ENCODE measurements at places on chromosomes 4 and X.
A peak's percentile ranks its signal among the peaks of the same experiment; 100 is the strongest.

- DNase-seq, result no peak
These were observed 47.6 kb downstream of the FBXW7 start for GRCh38 chr4:152488246-152488645.

DNA sequence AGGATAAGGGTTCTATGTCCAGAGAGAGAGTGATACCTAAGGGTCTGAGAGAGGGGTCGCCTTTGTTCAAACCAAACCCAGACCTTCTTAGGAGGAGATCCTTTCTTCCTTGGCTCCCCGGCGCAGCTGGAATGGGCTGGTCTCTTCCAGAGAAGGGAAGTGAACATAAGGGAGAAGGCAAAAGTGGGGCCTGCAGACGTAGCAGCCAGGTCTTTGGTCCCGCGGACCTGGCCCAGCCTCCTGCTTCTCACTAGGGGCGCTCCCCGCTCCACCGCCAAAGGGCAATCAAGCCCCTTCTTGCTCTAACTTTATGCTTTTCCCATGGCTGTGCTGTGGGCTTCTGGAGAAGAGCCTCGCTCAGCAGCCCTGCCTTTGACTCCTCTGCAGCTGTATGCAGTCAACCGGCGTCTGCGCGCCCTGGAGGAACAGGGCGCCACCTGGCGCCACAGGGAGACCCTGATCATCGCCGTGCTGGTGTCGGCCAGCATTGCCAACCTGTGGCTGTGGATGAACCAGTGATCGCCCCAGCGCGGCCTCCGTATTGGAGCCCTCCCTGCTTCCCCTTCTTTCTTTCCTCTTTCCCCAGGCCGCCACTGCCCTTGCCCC lies 6.5 kb downstream of the FATE1 start:
- no peak for DNase-seq

DNA sequence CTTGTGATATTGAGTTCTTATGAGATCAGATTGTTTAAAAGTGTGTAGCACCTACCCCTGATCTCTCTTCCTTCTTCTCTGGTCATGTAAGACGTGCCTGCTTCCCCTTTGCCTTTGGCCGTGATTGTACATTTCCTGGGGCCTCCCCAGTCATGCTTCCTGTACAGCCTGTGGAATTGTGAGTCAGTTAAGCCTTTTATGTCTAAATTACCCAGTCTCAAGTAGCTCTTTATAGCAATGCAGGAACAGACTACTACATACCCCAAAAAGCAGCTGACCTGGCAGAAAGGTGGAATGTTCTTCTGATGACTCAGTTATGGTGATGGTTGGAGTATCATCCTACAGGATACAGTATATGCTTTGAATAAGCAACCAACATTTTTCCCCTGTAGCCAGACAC lies 11.4 kb upstream of the MCUB start:
- no peak for DNase-seq

- DNase-seq, result no peak
These were observed 139.7 kb downstream of the INPP4B start for GRCh38 chr4:142706381-142706780.

GRCh38 chr4:1356181-1356998 lies 9.4 kb downstream of the UVSSA start:
- DNase-seq, result peak; percentile 23

- DNase-seq, result no peak
These were observed 12.0 kb upstream of the NAT8L start for GRCh38 chr4:2047031-2047660.
